Kidney (tissue), 22 donors: ENCODE measurements at places on chromosomes 2 and 18.

GRCh38 chr2:240886023-240886565, 9.9 kb downstream of the MAB21L4 start:
- no peak overlapping the region for H3K4me3 ChIP-seq
- H3K4me1 ChIP-seq, result no peaks in the 10 kb centered on the region
- no peaks in the 10 kb centered on the region for H3K27me3 ChIP-seq
- no peaks in the 10 kb centered on the region for H3K36me3 ChIP-seq
- no peak overlapping the region for H3K27ac ChIP-seq

GRCh38 chr2:149331023-149331400, 625 bp downstream of the LYPD6 start:
- H3K4me1 ChIP-seq, result no peaks in the 10 kb centered on the region
- H3K36me3 ChIP-seq, result no peaks in the 10 kb centered on the region
- H3K4me3 ChIP-seq, result peak overlapping the region; percentile 30
- H3K27ac ChIP-seq, result no peak overlapping the region

DNA sequence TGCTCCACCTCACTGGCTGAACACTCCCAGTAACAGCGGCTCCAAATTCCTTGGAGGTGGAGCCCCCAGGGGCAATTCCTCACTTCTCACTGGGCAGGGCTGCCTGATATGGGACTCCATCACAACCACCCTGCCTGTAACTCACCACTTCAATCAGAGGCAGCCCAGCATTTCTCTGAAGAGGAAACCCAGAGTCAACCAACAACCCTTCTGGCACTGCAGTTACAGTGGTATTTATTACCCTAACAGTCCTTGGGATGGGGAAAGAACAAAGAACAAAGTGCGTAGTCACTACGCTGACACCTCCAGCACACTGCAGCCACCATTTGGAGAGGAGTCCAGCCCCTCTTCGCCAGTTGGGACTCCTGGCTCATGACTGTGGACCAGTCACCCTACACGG, 85.7 kb upstream of the GALNT13 start:
- no peak overlapping the region for H3K27ac ChIP-seq
- no peaks in the 10 kb centered on the region for H3K27me3 ChIP-seq
- no peaks in the 10 kb centered on the region for H3K4me1 ChIP-seq
- DNase-seq, result no peak
- H3K4me3 ChIP-seq, result no peak overlapping the region

- no peaks in the 10 kb centered on the region for H3K4me1 ChIP-seq
- H3K36me3 ChIP-seq, result no peaks in the 10 kb centered on the region
- no peak overlapping the region for H3K4me3 ChIP-seq
- no peak overlapping the region for H3K27ac ChIP-seq
- DNase-seq, result no peak
- no peaks in the 10 kb centered on the region for H3K27me3 ChIP-seq
Measured at GRCh38 chr2:198325359-198325758, 521.0 kb downstream of the PLCL1 start.

DNA sequence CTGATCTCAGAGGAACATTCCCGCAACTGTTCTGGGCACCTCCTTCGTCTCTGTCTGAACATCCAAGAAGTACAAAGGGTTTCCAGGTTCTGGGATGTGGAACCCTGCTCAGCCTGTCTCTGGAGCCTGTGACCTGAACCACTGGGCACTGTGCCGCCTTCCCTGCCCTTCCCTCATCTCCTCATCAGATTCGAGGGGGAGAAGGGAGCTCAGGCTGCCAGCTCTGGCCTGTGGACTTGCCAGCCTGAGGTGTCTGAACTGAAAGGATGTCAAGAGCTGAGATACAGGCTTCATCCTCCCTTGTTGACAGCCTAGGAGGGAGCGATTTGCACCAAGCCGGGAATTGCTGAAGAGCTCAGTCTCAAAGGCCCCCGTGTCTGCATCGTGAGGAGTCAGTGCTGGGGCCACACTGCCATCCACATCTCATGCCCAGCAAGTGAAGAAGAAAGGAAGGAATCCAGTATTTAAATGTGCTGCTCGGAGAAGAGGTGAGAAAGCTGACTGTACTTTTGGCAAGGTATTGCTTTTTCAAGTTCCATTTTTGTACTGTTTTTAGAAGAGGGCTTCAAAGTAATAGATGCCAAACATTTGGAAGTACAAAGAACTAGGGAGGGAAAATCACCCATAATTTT, 12.6 kb downstream of the NEU2 start:
- no peak overlapping the region for H3K4me3 ChIP-seq
- no peak overlapping the region for H3K27ac ChIP-seq
- H3K36me3 ChIP-seq, result no peaks in the 10 kb centered on the region
- no peaks in the 10 kb centered on the region for H3K4me1 ChIP-seq

DNA sequence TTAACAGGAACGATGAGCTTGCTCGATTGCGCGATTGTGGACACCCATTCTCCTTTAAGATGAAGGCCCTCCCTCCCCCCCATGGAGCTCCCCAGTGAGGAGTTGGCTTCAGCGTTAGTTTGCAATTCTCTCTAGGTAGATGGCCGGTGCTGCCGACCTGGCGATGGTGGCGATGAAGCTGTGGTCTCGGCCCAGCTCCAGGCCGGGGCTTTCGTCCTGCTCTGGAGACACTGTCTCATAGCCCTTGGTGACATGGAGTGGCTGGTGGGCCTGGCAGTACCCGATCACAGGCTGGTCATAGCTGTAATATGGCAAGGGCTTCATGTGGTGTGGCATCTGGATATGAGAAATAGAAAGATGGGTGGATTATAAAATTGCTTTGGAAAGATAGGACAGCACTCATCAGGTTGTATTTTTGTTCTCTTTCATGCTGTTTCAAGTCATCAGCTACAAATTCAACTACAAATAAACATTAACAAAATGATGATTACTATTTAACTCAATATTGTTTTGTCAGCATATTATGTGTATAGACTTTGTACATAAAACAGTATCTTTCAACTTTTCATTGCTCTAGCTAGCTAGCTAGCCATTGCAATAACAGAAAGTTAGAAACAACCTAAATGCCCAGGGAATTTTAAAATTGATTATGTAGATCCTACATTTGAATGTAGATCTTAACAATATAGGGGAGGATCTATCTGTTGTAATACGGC, 773.4 kb downstream of the LRRTM4 start:
- H3K4me1 ChIP-seq, result no peaks in the 10 kb centered on the region
- no peaks in the 10 kb centered on the region for H3K27me3 ChIP-seq
- no peak overlapping the region for H3K4me3 ChIP-seq
- no peak overlapping the region for H3K27ac ChIP-seq
- DNase-seq, result no peak

GRCh38 chr18:75455249-75456198, 28.0 kb upstream of the SMIM21 start:
- H3K36me3 ChIP-seq, result no peaks in the 10 kb centered on the region
- DNase-seq, result peak; percentile 66
- no peaks in the 10 kb centered on the region for H3K27me3 ChIP-seq
- H3K4me1 ChIP-seq, result no peaks in the 10 kb centered on the region

DNA sequence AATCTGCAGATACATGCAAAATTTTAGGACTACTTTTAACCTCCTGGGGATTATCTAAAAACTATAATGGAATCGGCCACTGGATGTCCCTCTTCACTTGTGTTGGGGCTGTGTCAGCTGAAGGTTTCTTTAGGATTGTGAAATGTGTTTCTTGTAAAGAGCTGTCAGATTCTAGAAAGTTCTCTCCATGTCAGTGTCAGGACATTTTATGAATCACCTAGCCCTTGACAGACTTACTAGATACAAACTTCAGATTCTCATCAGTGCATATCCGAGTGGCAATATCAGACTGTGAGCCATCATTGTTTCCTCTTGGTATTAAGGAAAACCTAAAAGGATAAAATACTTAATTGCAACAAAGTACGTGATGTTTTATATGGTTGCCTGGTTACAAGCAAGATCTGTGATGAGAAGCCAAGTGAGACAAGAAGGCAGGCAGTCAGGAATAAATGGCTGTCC, 107.3 kb downstream of the CPS1 start:
- DNase-seq, result peak; percentile 55
- H3K36me3 ChIP-seq, result no peaks in the 10 kb centered on the region
- no peak overlapping the region for H3K27ac ChIP-seq
- H3K4me3 ChIP-seq, result no peak overlapping the region
- H3K27me3 ChIP-seq, result no peaks in the 10 kb centered on the region

GRCh38 chr2:222715742-222716141, 44.3 kb downstream of the MOGAT1 start:
- H3K4me3 ChIP-seq, result no peak overlapping the region
- no peaks in the 10 kb centered on the region for H3K4me1 ChIP-seq
- H3K36me3 ChIP-seq, result no peaks in the 10 kb centered on the region
- no peaks in the 10 kb centered on the region for H3K27me3 ChIP-seq
- no peak for DNase-seq

- no peaks in the 10 kb centered on the region for H3K4me1 ChIP-seq
- H3K4me3 ChIP-seq, result no peak overlapping the region
- H3K27ac ChIP-seq, result no peak overlapping the region
Measured at GRCh38 chr18:60070631-60071030, 170.8 kb downstream of the PMAIP1 start.

GRCh38 chr2:187215532-187216240, 232.4 kb downstream of the CALCRL start:
- no peak for DNase-seq
- H3K4me1 ChIP-seq, result peaks cover 1% of the 10 kb centered on the region
- H3K4me3 ChIP-seq, result no peak overlapping the region
- no peaks in the 10 kb centered on the region for H3K36me3 ChIP-seq
- no peaks in the 10 kb centered on the region for H3K27me3 ChIP-seq
- no peak overlapping the region for H3K27ac ChIP-seq
